ENCODE measurements at places on chromosomes 3 and 15. TPM values are rescaled to one million over a fixed set of nuclear protein-coding genes. Genes with fewer than 3 reads are reported as not detected.

The DOCK3 gene
- total RNA-seq = 0.12 TPM

The CHRM5 gene
- total RNA-seq = 0.75 TPM

The APOD gene
- 0.11 TPM for total RNA-seq

The ACKR2 gene
- total RNA-seq = 0.37 TPM

The SEMA3F gene
- total RNA-seq = 0.55 TPM

The GRAMD2A gene
- 0.33 TPM for total RNA-seq

The RETNLB gene
- not detected for total RNA-seq

The CLDN16 gene
- not detected for total RNA-seq

The ISLR2 gene
- 0.25 TPM for total RNA-seq

The CISH gene
- 0.62 TPM for total RNA-seq

The CDHR4 gene
- total RNA-seq = 0.12 TPM

The FANCD2OS gene
- total RNA-seq = not detected

The GPR15 gene
- not detected for total RNA-seq

The CCDC13 gene
- total RNA-seq = 0.33 TPM

The DNAH1 gene
- 4.1 TPM for total RNA-seq

The EPHA3 gene
- total RNA-seq = 1.9 TPM

The ACAP2 gene
- 96.1 TPM for total RNA-seq

The PRRT3 gene
- total RNA-seq = 1.3 TPM

The OSTN gene
- 0.12 TPM for total RNA-seq

The BSN gene
- under 0.01 TPM for total RNA-seq

The SPTBN5 gene
- total RNA-seq = 0.11 TPM

The PHC3 gene
- 30.1 TPM for total RNA-seq

The VWA5B2 gene
- total RNA-seq = not detected

The TMEM212 gene
- total RNA-seq = not detected

The KCNMB2 gene
- 0.87 TPM for total RNA-seq

The CACNA2D3 gene
- not detected for total RNA-seq

The ZWILCH gene
- 15.2 TPM for total RNA-seq
